ENCODE measurements at places on chromosomes 12 and 14. TPM values are rescaled to one million over a fixed set of nuclear protein-coding genes. Genes with fewer than 3 reads are reported as not detected.

DNA sequence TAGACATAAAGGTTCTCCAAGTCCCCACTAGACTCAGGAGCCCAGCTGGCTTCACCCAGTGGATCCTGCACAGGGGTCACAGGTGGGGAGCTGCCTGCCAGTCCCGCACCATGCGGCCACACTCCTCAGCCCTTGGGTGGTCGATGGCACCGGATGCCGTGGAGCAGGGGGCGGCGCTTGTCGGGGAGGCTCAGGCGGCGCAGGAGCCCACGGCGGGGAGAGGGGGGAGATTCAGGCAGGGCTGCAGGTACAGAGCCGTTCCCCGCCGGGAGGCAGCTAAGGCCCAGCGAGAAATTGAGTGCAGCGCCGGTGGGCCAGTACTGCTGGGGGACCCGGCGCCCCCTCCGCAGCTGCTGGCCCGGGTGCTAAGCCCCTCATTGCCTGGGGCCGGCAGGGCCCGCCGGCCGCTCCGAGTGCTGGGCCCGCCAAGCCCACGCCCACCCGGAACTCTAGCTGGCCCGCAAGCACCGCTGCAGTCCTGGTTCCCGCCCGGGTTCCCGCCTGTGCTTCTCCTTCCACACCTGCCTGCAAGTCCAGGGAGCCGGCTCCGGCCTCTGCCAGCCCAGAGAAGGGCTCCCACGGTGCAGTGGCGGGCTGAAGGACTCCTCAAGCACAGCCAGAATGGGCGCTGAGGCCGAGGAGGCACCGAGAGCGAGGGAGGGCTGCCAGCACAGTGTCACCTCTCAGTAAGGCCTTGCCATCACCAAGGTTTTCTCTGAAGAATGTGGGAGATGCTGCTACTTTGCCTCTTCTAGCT lies 58.4 kb upstream of the PPP1R12A start:
- DNase-seq: no peak

- DNase-seq: no peak
Observed at GRCh38 chr12:115017346-115017745, 333.4 kb upstream of the TBX3 start.

DNA sequence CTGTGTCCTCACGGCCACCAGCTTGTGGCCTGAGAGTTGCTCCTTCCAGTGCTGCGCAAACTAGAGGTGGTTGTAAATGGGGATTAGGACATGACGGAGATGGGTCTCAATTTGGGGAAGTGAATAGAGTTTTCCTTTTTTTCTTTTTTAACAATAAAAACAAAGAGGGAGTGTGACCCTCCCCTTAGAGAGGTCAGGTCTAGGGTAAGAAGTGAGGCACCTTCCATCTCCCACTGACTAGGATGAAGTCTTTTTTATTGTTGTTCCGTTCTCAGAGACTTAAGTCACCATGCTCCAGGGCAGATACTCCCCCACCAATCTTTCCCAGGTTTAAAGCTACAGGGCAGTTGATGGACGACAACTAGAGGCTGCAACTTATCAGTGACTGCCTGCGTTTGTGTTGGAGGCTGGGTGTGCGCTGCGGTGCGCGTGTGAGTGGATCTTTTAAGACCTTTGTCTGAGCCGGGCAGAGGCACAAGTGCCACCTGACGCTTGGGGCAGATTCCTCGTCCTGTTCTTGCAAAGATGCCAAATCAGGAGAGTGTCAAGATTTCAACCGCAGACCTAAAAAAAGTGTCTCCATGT lies 2.1 kb upstream of the GSC start:
- DNase-seq: no peak

DNA sequence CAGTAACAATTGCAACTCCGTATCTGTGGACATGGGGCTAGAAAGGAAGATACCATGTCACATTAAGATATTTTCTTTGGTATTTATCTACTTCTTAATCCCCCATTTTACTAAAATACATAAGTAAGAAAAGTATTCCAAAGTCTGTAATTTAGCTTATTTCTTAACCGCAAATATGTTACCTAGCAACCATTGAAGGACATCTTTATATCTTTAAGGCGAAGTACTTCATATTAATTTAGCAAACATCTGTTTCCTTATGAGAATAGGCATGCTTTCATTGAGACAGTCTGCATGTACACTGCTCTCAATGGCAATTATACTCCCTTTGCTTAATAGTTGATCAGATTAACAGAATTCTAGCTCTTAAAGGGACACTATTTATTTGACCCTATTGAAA lies 88.8 kb downstream of the NAV3 start:
- DNase-seq: no peak

GRCh38 chr12:78703820-78704525 lies 160.6 kb upstream of the SYT1 start:
- no peak for DNase-seq

The OR11H12 gene
- not detected for total RNA-seq

The IFI27 gene
- 1,264 TPM for total RNA-seq

The GPR65 gene
- 1.9 TPM for total RNA-seq
